ENCODE measurements at places on chromosomes 12 and 14.
A peak's percentile ranks its signal among the peaks of the same experiment; 100 is the strongest.

GRCh38 chr12:98274430-98275130, 240.8 kb upstream of the TMPO start:
- DNase-seq, result no peak

GRCh38 chr14:65536781-65537423, 124.4 kb downstream of the FUT8 start:
- no peak for DNase-seq

- DNase-seq, result peak; percentile 64
These were observed 377.0 kb downstream of the NPAS3 start for GRCh38 chr14:33315721-33316120.

- DNase-seq, result no peak
These were observed 1147.8 kb downstream of the FSCB start for GRCh38 chr14:43359317-43359716.

GRCh38 chr12:29043069-29043468, 106.0 kb upstream of the FAR2 start:
- no peak for DNase-seq

DNA sequence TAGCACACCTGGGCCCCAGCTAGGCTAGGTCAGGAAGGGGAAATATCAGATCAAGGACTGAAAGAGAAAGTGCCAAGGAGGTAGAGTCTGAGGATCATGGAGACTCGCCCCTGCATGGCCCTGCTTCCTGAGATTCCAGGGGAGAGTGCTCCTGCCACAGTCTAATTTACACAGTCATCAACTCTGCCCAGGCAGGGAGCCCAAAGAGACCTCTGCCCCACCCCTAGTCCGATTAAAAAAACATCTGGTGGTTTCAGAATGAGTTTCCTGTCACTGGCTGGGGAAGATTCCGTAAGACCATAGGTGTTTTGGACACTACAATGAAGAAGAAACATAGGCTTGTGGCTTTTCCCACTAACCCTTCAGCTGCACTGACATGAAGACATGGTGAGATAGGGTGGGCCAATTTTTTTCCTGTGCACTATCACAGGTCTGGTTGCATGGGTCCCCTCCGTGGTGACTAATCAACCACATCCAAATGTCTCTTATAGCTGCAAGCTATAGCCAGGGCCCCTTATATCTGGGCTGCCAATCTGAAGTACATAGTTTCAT, 31.5 kb upstream of the GZMB start:
- DNase-seq, result no peak

DNA sequence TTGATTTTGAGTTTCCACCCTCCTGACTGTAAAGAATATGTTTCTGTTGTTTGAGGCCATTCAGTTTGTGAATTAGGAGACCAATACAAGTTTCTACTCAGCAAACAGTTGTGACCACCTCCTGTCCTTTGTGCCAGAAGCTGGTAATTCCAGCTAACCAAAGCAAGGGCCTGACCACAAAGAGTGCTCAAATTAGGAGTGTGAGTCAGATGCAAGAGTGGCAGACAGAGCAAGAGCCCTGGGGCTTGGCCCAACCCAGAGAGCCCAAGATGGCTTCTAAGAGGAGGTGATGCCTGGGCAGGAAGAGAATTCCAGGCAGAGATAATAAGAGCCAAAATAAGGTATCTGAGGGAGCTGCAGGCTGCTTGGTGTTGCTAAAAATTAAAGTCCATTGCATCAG, 77.7 kb upstream of the C14orf132 start:
- DNase-seq, result no peak

GRCh38 chr14:61234215-61234916, 46.8 kb downstream of the TMEM30B start:
- DNase-seq, result no peak

DNA sequence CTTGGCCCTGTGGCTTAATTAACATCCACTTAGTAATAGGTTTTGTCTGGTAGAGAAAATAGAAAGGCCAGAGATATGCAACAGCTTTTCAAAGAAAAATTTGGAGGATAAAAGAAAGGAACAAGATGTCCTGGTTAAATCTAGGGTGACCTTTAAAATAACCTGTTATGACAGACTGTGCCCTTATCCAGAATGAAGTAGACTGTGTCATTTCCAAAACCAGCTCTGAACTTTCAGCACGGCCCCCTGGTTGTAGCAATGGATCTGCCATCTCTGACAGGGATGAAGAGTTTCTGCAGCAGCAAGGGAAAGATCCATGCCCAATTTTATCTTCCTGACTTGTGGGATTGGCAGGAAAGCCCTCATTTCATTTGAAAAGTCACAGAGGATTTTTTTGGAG, 5.1 kb downstream of the PLEKHG7 start:
- DNase-seq, result no peak

DNA sequence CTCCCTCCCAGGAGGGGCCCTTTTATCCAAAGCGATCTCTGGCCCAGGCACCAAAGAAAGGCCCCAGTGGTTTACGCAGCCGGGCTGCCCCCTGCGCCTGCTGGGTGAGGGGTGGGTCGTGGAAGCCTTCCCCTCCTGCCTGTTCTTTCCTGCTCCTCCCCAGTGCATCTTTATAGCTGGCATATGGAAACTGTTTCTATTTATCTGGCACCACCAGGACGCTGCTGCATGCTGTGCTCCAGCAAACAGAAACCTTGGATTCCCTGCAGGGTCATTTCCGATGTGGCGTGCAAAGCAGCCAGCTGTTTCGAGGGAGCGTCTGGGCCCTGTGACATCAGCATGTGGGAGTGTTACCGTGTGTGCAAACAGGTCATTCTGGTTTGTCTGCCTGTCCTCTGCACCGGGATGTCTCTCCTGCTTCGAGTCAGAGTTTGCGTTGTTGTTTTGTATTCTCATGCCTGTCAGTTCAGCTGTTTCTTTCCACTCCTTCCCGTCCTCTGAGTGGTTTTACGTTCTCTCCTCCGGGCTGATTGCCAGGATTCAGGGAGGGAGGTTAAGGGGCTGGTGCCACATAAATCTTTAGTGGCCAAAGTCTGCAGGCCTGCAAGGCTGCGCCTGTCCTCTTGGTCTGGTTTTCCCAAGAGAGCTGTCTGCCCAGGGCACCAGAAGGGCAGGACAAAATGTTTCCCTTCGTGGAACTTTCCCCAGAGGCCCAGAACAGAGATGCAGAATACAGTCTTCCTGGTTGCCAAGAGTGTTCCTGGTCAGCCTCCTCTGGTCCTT, 24.6 kb downstream of the TPCN1 start:
- peak; percentile 95 for DNase-seq

- peak; percentile 91 for DNase-seq
These were observed 38.3 kb downstream of the ATF7IP start for GRCh38 chr12:14403711-14404196.

- no peak for DNase-seq
These were observed 1.9 kb upstream of the KRT85 start for GRCh38 chr12:52369211-52369610.

DNA sequence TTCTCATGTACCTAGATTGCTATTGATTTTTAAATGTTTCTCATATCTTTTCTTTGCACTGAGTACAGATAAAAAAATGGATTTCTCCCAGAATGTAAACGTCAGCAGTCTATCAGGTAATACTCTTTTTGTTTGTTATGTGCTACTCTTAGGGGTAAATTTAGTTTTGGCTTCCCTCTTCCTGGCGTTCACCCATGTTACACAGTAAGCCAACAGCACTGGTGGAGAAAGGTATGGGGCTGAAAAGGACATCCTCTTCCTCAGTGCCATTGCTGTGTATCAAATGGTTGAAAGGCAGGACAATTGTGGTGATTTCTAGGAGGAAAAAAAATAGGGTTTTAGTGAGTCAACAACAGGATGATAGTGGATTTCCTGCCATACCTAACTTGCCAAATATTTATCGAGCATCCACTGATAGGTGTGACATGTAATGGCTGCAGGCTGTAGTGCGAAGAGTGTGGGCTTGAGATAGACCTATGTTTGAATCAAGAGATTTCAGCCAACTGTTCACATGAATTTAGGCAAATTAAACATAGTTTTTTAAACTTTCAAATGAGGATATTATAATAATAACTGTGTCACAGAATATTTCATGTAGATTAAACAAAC, 7.5 kb downstream of the KLRF2 start:
- no peak for DNase-seq

DNA sequence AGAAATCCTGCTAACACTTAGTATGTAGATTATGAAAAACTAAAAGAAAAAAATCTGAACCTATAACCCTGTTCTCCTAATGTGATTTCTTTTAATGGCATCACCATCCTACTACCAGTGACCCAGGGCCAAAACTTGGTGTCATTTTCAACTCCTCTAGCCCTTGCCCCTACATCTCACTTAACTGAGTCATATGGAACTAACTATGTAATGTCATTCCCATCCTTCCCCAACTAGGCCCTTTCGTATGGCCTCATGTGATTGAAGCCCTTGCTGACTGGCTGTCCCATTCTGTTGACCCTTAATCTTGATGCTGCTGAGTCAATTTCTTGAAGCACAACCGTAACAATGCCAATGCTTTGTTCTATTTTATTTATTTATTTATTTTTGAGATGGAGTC, 7.6 kb downstream of the DMAC2L start:
- no peak for DNase-seq

- DNase-seq, result no peak
These were observed 76.1 kb downstream of the OTOGL start for GRCh38 chr12:80175307-80175930.

DNA sequence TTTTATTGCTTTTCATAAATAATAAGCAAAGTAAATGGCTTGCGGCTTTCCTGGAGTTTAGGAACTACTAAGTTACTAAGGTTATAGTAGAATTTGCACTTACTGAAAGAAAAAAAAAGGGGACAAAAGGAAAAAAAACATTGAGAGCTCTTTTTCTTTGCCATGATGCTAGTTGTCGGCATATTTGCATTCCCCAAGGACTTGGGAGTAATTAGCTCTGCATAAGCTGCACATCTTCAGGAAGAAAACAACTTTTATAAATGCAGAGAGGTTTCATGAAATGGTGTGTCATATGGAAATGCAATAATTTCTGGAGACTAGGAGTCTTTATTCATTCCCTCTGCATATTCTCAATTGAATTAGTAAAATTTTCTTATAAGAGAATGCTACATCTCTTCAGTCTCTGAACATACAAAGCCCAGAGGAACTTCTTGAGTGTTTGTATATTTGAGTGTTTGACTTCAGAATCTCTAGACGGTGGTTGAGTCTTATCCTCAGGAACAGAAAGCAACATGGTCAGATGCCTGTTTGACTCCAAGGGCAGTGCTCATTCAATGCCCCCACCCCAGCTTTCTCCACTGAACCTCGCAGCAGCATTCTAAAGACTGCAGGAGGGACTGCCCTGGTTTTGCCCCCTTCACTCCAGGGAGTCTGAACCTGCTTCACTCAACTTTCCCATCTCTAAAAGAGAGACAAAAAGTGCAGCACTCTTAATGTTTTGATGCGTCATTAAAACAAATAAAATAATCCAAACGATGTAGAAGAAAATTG, 158.9 kb upstream of the EEA1 start:
- DNase-seq, result no peak

GRCh38 chr14:80545935-80546854, 334.9 kb upstream of the DIO2 start:
- no peak for DNase-seq

GRCh38 chr14:99564256-99564925, 39.6 kb downstream of the CCDC85C start:
- peak; percentile 94 for DNase-seq

DNA sequence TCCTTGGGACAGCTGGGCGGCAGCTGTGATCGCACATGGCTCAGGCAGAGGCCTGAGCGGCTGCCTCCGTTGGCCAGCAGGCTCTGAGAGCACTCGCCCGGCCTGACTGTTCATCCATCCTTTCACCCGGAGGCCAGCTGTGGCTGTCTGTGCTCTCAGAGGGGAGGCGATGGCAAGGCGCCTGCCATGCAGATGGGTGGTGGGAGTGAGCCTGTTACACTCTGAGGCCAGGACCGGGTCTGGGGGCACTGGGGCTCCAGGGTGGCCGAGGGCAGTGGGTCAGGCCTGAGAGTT, 292.3 kb downstream of the TMEM121 start:
- no peak for DNase-seq

DNA sequence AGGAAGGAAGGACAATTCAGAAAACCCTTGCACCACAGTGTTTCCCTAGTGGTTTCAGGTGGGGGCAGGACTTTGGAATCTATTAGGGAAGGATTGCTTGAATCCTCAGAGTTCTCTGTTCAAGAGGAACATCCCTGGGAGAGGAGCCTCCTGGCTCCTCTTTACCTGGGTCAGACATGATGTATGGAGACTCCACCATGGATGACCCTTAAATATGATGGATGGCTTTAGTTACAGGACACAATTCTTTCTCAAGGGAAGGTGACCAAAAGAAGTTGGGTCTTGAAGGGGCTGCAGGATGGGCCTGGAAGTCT, 396.6 kb downstream of the NRXN3 start:
- no peak for DNase-seq

- no peak for DNase-seq
These were observed 61.7 kb upstream of the NUDT4 start for GRCh38 chr12:93315907-93316622.

DNA sequence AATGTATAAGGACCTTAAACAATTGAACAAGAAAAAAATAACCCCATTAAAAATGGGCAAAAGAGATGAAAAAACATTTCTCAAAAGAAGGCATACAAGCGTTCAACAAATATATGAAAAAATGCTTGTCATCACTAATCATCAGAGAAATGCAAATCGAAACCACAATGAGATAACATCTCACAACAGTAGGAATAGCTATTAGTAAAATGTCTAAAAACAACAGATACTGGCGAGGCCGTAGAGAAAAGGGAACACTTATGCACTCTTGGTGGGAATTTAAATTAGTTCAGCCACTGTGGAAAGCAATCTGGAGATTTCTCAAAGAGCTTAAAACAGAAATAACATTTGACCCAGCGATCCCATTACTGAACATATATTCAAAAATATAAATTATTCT, 769.8 kb upstream of the MGAT4C start:
- DNase-seq, result no peak
